H1 (cell line): ENCODE measurements at places on chromosomes 7 and 10. TPM values are rescaled to one million over a fixed set of nuclear protein-coding genes. Genes with fewer than 3 reads are reported as not detected.
A peak's percentile ranks its signal among the peaks of the same experiment; 100 is the strongest.

The ADRB1 gene
- 0.17 and 0.48 TPM in 2 replicates for total RNA-seq

The PNLIPRP1 gene
- not detected in 2 replicates for total RNA-seq

The GIMAP8 gene
- not detected in 2 replicates for total RNA-seq

The WASL gene
- total RNA-seq, result 37.1 and 38.9 TPM in 2 replicates

GRCh38 chr10:13984647-13985155 is 346.0 kb downstream of the FRMD4A start:
- H3K36me3 ChIP-seq, result no peaks in the 10 kb centered on the region
- no peak for DNase-seq
- H3K27me3 ChIP-seq, result no peaks in the 10 kb centered on the region

DNA sequence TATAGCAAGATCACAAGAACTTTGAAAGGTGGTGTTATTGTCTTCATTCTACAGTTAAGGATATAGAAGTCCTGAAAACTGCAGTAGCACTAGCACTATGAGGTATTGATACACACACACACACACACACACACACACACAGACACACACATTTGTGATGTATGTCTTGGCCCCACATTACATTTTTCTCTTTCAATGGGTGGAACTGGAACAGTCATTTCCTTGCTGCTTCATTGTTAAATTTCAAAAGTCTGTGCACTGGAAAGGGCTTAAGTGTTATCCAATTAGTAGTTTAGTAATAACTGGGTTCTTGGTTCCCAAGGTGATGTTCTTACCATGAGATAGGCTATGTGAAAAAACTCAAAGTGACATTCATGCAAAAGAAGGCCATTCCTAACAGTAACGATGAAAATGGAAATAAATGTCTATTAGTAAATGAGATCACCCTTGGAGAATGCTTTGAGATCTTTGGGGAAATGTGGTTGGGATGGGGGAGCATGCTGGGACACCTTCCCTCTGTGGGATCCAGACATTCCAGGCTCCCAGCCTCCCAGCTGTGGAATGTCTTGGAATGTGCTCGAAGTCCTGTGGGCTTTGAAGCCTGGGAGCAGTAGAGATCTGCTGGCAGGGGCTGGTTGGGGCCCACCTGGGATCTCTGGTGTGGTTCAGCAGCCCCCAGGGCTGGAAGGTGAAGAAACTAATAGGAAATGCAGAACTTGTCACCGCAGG is 37.4 kb upstream of the CALD1 start:
- no peak overlapping the region for H3K27ac ChIP-seq
- no peaks in the 10 kb centered on the region for H3K36me3 ChIP-seq
- H3K27me3 ChIP-seq, result no peaks in the 10 kb centered on the region
- DNase-seq, result peak; percentile 49
- no peak overlapping the region for H3K4me3 ChIP-seq
- H3K4me1 ChIP-seq, result peaks cover 7% of the 10 kb centered on the region; the same call in 1 of the 2 replicates

DNA sequence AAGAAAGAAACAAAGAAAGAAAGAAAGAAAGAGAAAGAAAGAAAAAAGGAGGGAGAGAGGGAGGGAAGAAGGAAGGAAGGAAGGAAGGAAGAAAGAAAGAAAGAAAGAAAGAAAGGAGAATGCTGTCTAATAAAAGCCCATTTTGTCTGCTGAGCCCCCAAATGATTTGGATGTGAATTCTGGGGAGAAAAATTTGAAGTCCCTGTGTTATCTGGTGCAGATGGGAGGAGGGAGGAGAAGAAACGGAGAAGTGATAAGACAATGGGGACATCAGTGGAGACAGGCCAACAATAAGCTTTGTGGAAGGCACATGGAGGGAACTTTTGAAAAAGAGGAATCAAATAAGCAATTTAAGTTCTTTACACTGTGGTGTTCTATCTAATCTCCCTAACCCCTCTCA is 24.6 kb upstream of the TMEM273 start:
- no peaks in the 10 kb centered on the region for H3K4me1 ChIP-seq
- H3K36me3 ChIP-seq, result no peaks in the 10 kb centered on the region
- DNase-seq, result no peak
- H3K27me3 ChIP-seq, result no peaks in the 10 kb centered on the region
- H3K27ac ChIP-seq, result no peak overlapping the region

- no peaks in the 10 kb centered on the region for H3K36me3 ChIP-seq
- no peaks in the 10 kb centered on the region for H3K27me3 ChIP-seq
- H3K4me3 ChIP-seq, result no peak overlapping the region
- DNase-seq, result no peak
- no peaks in the 10 kb centered on the region; the same call in 1 of the 2 replicates for H3K4me1 ChIP-seq
Measured at GRCh38 chr7:157977306-157977705, 610.3 kb downstream of the PTPRN2 start.

GRCh38 chr7:131483586-131483985 is 72.8 kb downstream of the PODXL start:
- no peaks in the 10 kb centered on the region for H3K4me1 ChIP-seq
- no peak for DNase-seq
- no peak overlapping the region for H3K4me3 ChIP-seq
- H3K27me3 ChIP-seq, result no peaks in the 10 kb centered on the region
- H3K36me3 ChIP-seq, result no peaks in the 10 kb centered on the region

DNA sequence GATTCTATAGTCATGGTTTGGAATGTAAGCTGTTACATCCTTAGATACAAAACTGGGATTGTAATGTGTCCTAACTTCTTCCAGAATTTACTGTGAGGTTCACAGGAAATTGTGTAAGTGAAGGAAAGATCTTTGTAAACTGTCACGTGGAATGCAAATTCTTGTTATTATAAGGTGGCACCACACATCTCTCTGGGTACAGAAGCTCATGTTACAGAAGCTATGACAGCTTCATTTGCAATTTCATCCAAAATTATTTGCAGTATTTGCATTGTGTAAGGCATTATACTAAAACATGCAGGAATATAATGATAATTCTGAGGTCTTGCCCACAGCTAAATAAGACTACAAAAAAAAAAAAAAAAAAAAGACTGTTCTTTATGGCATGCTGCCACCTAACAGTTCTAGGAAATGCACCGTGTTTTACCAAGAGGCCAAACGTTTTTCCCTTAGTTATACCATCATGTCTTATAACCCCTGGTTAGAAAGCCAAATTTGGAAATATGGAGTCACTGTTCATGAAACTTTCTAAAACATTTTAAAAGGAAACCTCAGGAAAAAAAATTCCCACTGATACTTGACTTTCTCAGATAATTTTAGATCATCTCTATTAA is 17.6 kb downstream of the MINDY3 start:
- H3K36me3 ChIP-seq, result no peaks in the 10 kb centered on the region
- DNase-seq, result no peak
- H3K27me3 ChIP-seq, result no peaks in the 10 kb centered on the region
- H3K4me3 ChIP-seq, result no peak overlapping the region
- no peak overlapping the region for H3K27ac ChIP-seq

GRCh38 chr10:43294892-43295291 is 28.0 kb upstream of the RASGEF1A start:
- peaks cover 2% of the 10 kb centered on the region; the same call in 1 of the 2 replicates for H3K27me3 ChIP-seq
- H3K27ac ChIP-seq, result no peak overlapping the region
- H3K36me3 ChIP-seq, result no peaks in the 10 kb centered on the region
- DNase-seq, result no peak
- H3K4me3 ChIP-seq, result no peak overlapping the region

- H3K4me3 ChIP-seq, result no peak overlapping the region
- no peaks in the 10 kb centered on the region; the same call in 1 of the 2 replicates for H3K4me1 ChIP-seq
- no peaks in the 10 kb centered on the region for H3K36me3 ChIP-seq
- H3K27ac ChIP-seq, result no peak overlapping the region
Measured at GRCh38 chr7:154874409-154875113, 128.4 kb downstream of the PAXIP1 start.

GRCh38 chr10:79139124-79139835 is 70.5 kb downstream of the ZMIZ1 start:
- H3K4me1 ChIP-seq, result peaks cover 6% of the 10 kb centered on the region
- H3K27ac ChIP-seq, result no peak overlapping the region
- no peak overlapping the region for H3K4me3 ChIP-seq
- H3K36me3 ChIP-seq, result peaks cover 16% of the 10 kb centered on the region
- H3K27me3 ChIP-seq, result no peaks in the 10 kb centered on the region

DNA sequence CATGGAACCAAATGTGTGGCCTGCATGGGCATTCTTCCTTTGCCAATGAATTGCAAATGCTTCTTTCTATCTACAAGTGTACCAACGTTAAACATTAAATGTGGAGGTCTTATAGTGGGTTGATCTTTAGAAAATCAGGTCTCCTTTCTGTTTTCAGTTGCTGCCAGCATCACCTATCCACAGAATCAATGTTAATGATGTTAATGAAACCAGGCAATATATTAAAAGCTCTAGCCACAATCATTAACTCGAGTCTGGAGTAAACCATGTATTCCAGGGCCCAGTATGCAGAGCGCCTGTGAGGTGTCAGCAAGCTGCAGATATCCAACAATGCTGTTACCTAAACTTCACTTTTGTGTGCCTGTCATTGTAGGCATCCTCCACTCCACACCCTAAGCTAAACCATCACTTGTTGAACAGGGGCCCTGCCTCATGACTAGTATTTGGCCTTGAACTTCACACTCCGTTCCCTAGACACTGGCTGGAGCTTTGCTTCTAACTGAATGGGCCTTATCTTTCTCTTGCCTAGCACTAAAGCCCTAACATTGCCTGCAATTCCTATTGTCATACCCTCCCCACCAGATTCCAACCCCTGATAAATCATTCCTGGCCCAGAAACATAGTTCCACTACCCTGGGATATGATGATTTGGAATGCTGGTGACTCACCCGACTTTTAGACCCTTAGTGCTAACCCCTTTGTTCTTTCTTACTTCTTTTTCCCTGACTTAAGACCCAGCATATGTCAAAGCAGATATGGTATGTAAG is 24.3 kb upstream of the ITGB8 start:
- H3K36me3 ChIP-seq, result no peaks in the 10 kb centered on the region
- H3K27me3 ChIP-seq, result no peaks in the 10 kb centered on the region
- H3K27ac ChIP-seq, result peak overlapping the region; percentile 51; the same call in 1 of the 2 replicates
- no peak for DNase-seq
- peaks cover 4% of the 10 kb centered on the region for H3K4me1 ChIP-seq

DNA sequence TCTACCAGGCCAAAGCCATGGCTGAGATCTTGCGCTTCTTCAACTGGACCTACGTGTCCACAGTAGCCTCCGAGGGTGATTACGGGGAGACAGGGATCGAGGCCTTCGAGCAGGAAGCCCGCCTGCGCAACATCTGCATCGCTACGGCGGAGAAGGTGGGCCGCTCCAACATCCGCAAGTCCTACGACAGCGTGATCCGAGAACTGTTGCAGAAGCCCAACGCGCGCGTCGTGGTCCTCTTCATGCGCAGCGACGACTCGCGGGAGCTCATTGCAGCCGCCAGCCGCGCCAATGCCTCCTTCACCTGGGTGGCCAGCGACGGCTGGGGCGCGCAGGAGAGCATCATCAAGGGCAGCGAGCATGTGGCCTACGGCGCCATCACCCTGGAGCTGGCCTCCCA is 142.7 kb downstream of the GRM3 start:
- no peaks in the 10 kb centered on the region for H3K4me1 ChIP-seq

GRCh38 chr7:82945056-82945455 is 217.6 kb downstream of the PCLO start:
- H3K27ac ChIP-seq, result no peak overlapping the region
- no peaks in the 10 kb centered on the region for H3K36me3 ChIP-seq
- H3K4me3 ChIP-seq, result no peak overlapping the region
- no peaks in the 10 kb centered on the region for H3K27me3 ChIP-seq
- no peaks in the 10 kb centered on the region for H3K4me1 ChIP-seq

DNA sequence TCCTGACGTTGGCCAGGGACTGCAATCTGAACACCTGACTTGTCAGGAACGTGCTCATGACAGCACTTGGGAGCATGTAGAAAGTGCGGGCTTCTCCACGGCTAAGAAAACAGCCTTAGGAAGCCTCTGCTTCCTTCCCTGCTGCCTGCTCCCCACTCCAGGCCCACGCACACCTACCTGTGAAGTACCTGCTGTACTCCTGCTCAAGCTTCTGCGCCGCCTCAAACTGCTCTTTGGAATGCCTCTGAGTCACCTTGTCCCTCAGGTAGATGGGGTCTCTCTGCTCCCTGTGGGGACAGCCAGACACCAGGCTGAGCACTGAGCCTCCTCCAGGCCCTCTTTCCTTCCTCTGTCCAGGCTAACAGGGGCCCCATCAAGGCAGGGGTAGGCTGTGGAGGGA is 132.7 kb downstream of the DLG5 start:
- H3K36me3 ChIP-seq, result peaks cover 24% of the 10 kb centered on the region
- no peaks in the 10 kb centered on the region for H3K27me3 ChIP-seq
- DNase-seq, result no peak
- no peak overlapping the region for H3K27ac ChIP-seq
